ENCODE measurements at places on chromosomes 5 and 9. TPM values are rescaled to one million over a fixed set of nuclear protein-coding genes. Genes with fewer than 3 reads are reported as not detected.

DNA sequence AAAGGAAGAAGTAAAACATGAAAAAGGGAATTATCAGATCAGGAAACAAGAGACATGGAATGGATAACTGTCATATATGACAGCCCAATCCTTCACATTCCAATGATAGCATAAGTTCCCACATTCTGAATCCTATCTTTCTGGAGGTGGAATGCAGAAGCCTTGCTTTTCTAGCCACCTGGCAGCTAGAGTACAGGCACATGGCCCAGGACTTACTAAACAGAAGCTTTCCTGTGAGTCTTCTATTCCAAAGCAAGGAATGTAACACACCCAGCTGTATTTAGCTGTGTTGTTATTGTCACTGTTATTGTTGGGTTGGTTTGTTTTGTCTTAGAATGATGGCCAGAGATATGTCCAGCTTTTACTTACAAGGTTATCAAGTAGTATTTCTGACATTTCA, 780.5 kb upstream of the ZNF608 start:
- no peak for DNase-seq

- no peak for DNase-seq
Measured at GRCh38 chr5:40223884-40224402, 455.8 kb upstream of the PTGER4 start.

DNA sequence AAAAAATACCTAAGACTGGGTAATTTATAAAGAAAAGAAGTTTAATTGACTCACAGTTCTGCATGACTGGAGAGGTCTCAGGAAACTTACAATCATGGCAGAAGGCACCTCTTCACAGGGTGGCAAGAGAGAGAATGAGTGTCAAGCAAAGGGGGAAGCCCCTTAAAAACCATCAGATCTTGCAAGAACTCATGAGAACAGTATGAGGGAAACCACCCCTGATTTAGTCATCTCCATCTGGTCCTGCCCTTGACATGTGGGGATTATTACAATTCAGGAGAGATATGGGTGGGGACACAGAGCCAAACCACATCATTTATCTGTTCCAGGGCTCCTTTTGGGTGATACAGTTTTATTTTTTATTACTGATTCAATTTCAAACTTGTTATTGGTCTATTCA, 23.2 kb upstream of the ADAMTS16 start:
- no peak for DNase-seq

DNA sequence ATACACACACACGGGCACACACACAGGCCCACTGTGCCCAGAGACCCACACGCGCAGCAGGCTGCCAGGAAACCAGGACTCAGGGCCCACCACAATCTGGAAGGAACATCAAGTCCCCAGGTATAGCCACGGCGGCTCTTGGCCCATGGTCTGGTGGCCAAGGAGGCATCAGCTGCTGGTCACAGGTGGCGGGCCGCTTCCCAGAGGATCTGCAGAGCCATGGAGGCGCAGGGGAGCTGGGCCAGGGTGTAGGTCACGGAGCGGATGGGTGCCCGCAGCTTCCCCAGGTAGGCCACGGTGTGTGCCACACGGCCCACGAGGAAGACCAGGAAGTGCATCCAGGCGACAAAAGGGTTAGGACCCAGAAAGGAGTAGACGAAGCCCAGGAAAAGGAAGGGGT, 13.4 kb downstream of the PTGES start:
- no peak for DNase-seq

DNA sequence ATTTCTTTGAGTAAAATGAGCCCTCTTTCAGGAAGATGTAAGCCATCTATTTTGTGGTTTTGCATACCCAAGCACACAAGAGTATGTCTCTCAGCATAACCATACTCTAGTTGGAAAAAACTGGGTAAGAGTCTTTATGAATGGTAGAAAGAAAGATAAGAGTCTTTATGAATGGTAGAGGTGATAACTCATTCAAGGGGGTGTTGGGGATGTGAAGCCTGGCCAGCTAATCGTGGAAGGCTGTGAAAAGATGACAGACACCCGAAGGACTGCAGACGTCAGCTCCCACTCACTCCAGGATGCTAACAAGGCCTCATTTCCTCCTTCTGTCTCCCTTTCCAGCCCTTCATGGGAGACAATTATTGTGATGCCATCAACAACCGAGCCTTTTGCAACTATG, 228.5 kb downstream of the PAPPA start:
- DNase-seq: no peak

DNA sequence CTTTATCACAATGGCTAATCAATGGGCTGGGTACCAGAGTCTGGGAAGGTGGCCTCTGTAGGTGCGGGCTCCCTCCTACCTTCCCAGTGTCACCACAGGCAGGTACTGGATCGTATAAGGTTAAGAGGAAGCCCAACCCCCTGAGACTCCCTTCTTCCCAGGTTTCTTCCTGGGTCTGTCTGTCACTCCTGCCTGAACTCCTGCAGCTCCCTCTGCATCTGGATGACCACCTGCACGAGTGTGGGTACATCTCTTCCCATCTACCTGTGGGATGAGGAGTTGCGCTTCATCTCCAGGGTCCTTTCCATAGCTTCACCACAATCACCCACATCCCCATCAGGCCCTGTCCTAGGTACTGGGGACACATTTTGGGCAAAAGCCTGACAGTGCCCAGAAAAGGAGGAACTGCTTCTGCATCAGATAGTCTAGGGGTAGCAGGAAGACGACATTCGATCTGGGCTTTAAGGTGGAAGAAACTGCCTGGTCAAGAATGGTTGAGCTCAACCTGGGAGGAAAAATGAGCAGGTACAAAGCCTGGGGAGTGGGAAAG, 112.2 kb upstream of the ALDH1B1 start:
- no peak for DNase-seq

GRCh38 chr5:54889826-54890225, 95.6 kb downstream of the ESM1 start:
- DNase-seq: no peak

DNA sequence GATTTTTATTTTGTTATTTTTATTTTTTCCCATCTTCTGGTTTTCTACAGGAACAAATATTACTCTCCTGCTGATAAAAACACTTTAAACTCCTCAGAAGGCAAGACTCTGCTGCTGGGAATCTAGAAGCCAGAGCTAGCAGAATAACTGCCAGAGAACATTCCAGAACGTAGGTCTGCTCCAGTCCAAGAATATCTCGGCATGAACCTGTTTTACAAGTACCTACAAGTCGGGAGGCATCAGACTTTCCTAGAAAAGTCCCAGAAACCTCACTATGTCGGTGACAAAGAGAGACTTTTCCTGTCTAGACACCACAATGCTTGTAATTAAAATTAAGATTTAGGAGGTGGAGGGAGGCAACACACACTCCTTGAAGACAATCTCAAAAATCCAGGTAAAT, 41.4 kb downstream of the FABP6 start:
- DNase-seq: no peak

DNA sequence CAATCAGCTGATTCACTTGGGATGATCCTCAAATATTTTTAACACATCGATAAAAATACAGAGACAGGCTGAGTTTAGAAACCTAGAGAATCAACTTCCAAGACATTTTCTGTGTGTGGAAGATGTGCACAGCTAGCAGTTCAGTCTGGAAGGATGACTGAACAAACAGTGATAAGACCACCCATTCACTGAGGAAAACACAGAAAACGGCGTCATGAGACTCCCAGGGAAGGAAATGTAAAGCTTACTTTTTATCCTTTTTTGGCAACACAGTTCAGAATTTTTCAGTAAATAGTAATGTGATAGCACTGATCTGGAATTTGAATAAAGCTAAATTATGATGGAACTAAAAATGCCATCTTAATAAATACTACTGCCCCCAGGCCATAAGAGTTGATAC, 277.6 kb downstream of the SEMA5A start:
- DNase-seq: no peak

GRCh38 chr9:21750021-21750735, 52.3 kb upstream of the MTAP start:
- no peak for DNase-seq

- DNase-seq: no peak
Measured at GRCh38 chr5:43034591-43034968, 5.5 kb downstream of the ANXA2R start.

DNA sequence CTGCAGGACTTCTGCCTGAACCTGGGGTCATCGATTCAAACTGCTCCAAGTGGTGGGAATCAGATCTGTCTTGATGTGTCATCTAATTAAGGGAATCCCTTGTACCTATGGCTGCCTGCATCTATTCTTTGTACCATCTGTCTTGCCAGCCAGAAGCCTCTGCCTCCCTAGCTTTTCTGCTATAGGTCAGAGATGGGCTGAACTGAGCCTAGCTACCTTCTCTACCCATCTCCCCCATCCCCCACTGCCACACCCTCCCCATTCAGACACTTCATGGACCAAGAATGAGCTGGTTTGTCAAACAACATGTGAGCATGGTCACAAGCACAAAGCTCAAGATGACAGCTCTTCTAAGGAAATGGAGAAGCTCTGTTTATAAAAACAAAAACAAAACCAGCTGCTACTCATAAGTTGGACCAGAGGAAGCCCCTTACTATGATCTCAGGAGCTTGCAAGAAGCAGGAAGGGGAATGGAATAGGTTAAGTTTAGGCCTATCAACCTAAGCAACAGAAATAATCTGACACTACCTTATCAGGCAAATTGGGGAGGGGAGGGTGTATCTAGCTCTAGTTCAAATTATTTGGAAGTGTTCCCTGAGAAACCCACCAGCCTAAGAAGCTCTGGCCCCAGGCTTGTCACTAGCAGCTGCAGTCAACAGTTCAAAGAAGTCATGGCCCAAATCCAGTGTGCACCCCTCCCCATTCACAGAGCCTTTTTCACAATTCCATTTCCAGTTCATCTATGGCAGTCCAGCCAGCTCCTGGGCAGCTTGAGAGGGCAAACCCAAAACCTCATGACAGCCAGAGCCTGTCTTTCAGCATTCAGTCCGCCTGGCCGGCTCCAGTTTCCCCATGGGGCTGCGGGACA, 29.9 kb downstream of the SKP1 start:
- DNase-seq: peak; percentile 12

- DNase-seq: no peak
Measured at GRCh38 chr9:13128266-13128860, 151.1 kb downstream of the MPDZ start.

DNA sequence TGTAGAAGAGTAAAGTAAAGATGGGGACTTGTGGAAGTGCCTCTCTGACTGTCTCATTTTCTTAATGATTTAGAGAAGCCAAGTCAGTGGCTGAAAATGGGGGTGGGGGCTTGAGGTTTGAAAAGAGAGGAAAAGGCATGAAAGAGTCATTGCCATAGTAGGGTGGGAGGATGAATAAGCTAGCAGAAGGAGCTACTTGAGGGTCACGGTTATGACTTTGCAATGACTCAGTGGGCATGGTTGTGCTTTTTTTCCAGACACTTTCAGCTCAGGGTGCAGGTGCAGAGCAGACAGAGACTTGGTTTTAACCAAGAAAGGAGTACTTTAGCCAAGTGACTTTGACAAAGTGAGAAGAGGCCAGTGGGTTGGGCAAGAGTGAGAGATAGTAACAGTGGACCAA, 117.8 kb downstream of the PTTG1 start:
- no peak for DNase-seq

DNA sequence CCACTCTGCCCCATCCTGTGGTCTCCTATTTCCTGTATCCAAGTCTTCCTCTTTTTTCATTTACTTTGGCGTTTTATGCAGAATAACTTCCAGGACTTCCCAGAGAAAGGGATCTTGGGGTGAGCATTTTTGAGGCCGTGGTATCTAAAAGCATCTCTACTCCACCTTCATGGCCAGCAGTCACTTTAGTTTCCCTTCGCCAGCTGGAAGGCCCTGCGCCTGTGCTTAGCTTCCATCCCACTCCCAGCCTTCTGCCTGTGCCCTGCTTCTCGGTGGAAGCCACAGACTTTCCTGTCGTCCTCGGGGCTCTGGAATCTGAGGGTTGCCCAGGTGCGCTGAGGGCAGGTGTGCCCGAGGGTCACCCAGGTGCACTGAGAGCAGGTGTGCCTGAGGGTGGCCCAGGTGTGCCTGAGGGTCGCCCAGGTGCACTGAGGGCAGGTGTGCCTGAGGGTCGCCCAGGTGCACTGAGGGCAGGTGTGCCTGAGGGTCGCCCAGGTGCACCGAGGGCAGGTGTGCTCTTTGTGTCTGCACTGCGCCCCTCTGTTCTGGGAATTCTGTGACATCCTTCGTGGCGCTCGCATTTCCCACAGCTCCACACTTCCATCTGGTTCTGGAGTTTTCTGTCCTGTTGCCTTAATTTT, 32.4 kb upstream of the LRRC14B start:
- no peak for DNase-seq

- no peak for DNase-seq
Measured at GRCh38 chr9:34267660-34268059, 61.4 kb downstream of the KIF24 start.

DNA sequence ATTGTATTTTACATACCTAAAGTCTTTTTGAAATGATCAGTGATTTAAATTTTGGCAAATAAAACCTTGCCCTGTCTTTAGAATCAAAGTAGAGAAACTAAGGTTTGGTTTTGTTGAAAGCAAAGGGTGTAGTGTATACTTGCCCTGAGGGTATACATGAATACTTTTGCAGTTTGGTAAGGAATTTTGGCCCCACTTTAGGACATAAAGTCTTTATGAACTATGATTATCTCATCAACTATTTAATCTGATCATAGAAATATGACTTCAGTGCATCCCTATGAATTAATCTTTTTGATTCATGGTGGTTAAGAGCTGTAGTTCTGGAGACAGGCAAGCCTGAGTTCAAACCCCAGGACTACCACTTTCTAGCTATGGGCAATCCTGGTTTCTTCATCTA, 17.7 kb downstream of the RAD1 start:
- no peak for DNase-seq

- no peak for DNase-seq
Measured at GRCh38 chr5:177430140-177430951, 3.9 kb downstream of the GRK6 start.

- no peak for DNase-seq
Measured at GRCh38 chr9:21504894-21505293, 22.8 kb upstream of the IFNE start.

GRCh38 chr9:91197232-91198181, 164.2 kb downstream of the AUH start:
- peak; percentile 80 for DNase-seq

DNA sequence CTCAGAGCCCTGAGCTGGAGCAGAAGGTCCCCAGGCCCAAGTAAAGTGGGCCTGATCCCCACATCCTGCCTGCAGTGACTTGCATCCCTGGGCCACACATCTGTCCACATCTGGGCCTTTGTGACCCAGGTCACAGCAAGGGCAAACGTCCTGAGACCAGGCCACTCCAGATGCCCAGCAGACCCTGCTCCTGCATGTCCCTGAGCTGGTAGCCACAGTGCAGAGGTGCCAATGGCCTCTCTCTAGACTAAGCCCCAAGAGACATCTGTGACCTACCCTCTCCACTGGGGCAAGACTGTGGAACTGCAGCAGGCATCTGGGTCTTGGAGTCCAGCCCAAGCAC, 2.5 kb downstream of the FLT4 start:
- DNase-seq: no peak

NR2F1 gene
- total RNA-seq: 22.7 TPM

CDH18 gene
- total RNA-seq: 10.7 TPM

CDKN2B gene
- 17.3 TPM for total RNA-seq

INPP5E gene
- total RNA-seq: 38.0 TPM

DMRT3 gene
- 6.3 TPM for total RNA-seq

C9orf153 gene
- total RNA-seq: 5.0 TPM

ZFP37 gene
- 3.4 TPM for total RNA-seq

GALT gene
- 55.6 TPM for total RNA-seq

SEMA6A gene
- total RNA-seq: 67.6 TPM

GKAP1 gene
- 158 TPM for total RNA-seq

GLDC gene
- 12.3 TPM for total RNA-seq

All from testis (tissue), 5 donors.